NCI-H1105 (cell line): ENCODE measurements at places on chromosomes 2 and 18.

DNA sequence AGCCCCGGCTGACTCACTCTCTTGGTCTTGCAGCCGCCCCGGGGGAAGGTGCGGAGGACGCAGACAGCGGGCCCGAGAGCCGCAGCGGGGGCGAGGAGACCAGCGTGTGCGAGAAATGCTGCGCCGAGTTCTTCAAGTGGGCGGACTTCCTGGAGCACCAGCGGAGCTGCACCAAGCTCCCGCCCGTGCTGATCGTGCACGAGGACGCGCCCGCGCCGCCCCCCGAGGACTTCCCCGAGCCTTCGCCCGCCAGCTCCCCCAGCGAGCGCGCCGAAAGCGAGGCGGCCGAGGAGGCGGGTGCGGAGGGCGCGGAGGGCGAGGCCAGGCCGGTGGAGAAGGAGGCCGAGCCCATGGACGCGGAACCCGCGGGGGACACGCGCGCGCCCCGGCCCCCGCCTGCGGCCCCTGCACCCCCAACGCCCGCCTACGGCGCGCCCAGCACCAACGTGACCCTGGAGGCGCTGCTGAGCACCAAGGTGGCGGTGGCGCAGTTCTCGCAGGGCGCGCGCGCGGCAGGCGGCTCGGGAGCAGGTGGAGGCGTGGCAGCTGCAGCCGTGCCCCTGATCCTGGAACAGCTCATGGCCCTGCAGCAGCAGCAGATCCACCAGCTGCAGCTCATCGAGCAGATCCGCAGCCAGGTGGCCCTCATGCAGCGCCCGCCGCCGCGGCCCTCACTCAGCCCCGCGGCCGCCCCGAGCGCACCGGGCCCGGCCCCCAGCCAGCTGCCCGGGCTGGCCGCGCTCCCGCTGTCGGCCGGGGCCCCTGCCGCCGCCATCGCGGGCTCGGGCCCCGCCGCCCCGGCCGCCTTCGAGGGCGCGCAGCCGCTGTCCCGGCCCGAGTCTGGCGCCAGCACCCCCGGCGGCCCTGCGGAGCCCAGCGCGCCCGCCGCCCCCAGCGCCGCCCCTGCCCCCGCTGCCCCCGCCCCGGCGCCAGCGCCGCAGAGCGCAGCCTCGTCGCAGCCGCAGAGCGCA, 12.7 kb downstream of the SALL3 start:
- DNase-seq = no peak

DNA sequence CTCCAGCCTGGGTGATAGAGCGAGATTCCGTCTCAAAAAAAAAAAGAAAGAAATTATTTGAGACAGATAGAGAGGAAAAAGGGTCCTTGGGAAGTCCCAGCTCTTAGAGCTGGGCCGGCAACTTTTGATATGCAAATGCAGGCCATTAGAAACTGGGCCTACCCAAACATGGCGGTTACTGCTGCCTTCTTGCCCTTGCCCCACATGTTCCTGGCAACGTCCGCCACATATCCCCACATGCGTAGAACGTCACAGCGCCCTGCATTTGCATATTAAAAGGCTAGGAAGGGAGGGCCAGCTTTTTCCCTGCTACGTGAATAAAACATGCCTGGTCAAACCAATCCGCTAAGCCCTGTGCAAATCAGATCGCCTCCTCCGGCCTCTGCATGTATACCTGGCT, 40.7 kb upstream of the LBH start:
- no peak for DNase-seq

GRCh38 chr2:150783015-150783414, 295.5 kb upstream of the RND3 start:
- DNase-seq = no peak

DNA sequence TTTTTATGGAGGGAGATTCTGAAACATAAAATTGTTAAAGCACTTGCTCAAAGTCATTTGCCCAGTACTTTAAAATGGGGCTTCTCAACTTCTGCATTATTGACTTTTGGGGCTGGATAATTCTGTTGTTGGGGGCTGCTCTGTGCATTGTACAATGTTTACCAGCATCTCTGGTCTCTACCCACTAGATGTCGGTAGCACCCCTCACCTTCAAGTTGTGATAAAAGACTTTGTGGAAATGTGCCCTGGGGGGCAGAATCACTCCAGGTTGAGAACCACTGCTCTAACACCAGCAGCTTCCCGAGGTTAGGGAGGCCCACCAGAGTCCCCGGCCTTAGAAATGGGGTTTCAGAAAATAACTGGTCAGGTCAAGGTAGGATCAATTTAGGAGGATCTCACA, 26.8 kb upstream of the CUL3 start:
- no peak for DNase-seq

GRCh38 chr2:48709096-48710034, 46.2 kb downstream of the LHCGR start:
- DNase-seq = no peak

- DNase-seq = no peak
These were observed 652.9 kb upstream of the ID2 start for GRCh38 chr2:8028981-8029380.

DNA sequence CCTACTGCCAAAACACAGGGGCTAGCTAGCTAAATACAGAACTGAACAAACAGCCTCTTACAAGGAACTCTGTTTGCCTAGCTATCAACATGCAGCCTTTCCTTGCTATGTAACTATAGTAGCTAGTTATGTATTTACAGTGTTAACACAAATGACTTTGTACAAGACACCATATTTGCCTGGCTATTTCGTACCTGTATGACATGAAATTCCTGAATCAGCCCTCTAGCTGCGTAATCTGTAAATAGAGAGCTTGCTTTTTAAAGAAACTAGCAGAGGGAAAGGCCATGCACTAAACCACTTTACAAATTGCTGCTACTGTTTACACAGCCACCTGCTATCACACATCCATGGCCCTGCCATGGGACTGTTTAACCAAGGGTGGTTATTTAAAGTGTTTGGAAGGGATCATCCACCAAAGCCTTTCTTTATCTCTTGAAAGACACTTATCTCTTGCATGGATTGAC, 248.7 kb downstream of the TFCP2L1 start:
- peak; percentile 79 for DNase-seq
